IMR-90 (cell line): ENCODE measurements at places on chromosomes 2 and 18. TPM values are rescaled to one million over a fixed set of nuclear protein-coding genes. Genes with fewer than 3 reads are reported as not detected.
A peak's percentile ranks its signal among the peaks of the same experiment; 100 is the strongest.

DNA sequence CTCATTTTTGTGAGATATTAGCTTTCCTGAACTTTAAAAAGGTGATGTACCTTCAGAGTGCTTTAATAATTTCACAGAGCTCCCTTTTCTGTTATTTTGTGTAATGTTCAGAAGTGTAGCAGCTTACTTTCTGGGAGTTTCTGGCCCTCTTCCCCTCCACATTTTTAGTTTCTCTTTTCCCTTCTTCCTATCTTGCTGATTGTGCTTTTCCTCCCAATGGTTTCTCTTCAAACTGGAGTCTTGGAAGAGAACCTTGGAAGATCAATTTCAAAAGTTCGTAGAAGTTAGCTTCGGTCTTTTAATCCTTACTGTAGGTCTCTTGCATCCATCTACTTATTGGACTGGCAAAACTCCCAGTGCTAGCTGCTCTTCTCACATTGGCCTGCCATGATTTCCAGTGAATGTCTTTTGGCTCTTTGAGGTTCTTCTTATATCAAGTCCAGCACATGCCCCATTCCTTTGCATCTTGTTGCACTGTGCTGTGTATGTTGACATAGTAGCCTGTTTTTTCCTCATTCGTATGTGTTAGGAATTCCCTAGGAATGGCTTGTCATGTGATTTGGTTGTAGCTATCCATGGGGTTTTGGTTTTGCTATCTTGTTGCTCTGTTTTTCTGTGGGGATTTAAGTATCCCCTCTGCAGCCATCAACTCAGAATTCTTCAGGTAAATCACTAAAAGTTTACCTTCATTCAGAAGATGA lies 7.8 kb downstream of the CCNT2 start:
- H3K27me3 ChIP-seq = no peaks in the 10 kb centered on the region
- no peak overlapping the region for H3K4me3 ChIP-seq
- peaks cover 5% of the 10 kb centered on the region; the same call in 1 of the 2 replicates for H3K36me3 ChIP-seq
- DNase-seq = peak; percentile 20
- no peak overlapping the region for H3K27ac ChIP-seq

GRCh38 chr2:142880279-142880678 lies 2.8 kb downstream of the KYNU start:
- DNase-seq = peak; percentile 92
- H3K4me3 ChIP-seq = no peak overlapping the region
- H3K36me3 ChIP-seq = peaks cover 1% of the 10 kb centered on the region; the same call in 1 of the 2 replicates
- no peaks in the 10 kb centered on the region; the same call in 1 of the 2 replicates for H3K4me1 ChIP-seq
- no peaks in the 10 kb centered on the region for H3K27me3 ChIP-seq

DNA sequence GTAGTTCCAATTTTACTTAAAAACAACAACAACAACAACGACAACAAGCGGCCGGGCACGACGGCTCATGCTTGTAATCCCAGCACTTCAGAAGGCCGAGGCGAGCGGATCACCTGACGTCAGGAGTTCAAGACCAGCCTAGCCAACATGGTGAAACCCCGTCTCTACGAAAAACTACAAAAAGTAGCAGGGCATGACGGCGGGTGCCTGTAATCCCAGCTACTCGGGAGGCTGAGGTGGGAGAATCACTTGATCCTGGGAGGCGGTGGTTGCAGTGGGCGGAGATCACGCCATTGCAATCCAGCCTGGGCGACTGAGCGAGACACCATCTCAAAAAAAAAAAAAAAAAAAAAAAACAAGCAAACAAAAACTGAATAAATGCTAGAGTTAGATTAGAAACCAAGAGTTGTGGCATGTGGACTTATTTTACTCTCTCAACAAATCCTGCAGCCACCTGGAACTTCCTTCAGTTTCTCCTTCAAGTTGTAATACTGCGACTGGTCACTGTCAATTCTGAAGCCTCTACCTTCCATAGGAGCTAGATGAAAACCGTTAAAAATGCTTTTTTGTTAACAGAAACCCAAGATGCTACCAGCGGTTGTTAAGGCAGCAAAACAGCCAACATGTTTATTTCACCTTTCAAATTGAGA lies 1.3 kb downstream of the ATP5F1A start:
- H3K4me3 ChIP-seq = peak overlapping the region; percentile 91
- peak overlapping the region; percentile 22 for H3K27ac ChIP-seq
- H3K4me1 ChIP-seq = peaks cover 3% of the 10 kb centered on the region
- DNase-seq = no peak
- peaks cover 20% of the 10 kb centered on the region for H3K36me3 ChIP-seq

- H3K27ac ChIP-seq = no peak overlapping the region
- H3K4me3 ChIP-seq = no peak overlapping the region
- no peaks in the 10 kb centered on the region for H3K36me3 ChIP-seq
These were observed 21.6 kb downstream of the GCKR start for GRCh38 chr2:27518113-27518781.

DNA sequence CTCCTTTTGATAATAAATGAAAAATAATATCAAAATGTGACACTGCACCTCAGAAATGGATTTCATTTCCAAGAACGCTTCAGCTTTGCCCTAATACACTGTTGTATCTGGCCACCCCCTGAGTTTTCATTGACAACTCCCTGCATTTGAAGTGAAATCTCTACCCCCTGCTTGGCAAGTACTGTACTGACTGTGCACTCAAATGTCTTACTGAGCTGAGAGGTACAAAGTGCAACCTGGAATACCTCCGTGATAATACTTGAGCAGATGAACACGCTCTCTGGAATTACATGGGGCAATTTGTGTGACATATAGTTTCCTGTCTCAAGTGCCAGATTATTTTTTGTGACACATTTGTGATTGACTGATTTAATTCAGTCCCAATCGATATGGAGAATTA lies 231.1 kb downstream of the LRP1B start:
- DNase-seq = no peak
- no peaks in the 10 kb centered on the region for H3K36me3 ChIP-seq
- H3K27me3 ChIP-seq = no peaks in the 10 kb centered on the region
- no peak overlapping the region for H3K4me3 ChIP-seq
- H3K4me1 ChIP-seq = no peaks in the 10 kb centered on the region
- no peak overlapping the region for H3K27ac ChIP-seq

DNA sequence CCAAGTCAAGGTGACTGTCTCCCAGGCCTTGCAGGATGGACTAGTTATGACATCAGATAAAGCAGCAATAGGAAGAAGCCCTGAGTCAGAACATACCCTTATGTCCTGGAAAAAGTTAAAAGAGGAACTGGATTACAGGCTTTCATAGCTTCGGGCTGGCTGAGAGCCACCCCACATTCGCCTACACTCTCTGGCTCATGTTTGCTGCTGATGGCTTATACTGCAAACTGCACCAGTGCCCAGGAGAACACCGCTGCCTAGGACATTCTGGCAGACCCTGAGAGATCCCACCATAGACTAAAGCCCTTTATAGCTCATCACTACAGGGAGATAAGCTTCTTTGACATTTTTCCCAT lies 20.3 kb downstream of the SLC8A1 start:
- no peak overlapping the region for H3K27ac ChIP-seq
- no peaks in the 10 kb centered on the region for H3K27me3 ChIP-seq
- peak; percentile 88 for DNase-seq
- H3K4me1 ChIP-seq = peaks cover 13% of the 10 kb centered on the region
- no peak overlapping the region for H3K4me3 ChIP-seq

GRCh38 chr18:63311118-63312018 lies 8.2 kb downstream of the BCL2 start:
- DNase-seq = no peak
- no peaks in the 10 kb centered on the region for H3K4me1 ChIP-seq
- no peaks in the 10 kb centered on the region for H3K36me3 ChIP-seq
- H3K27me3 ChIP-seq = peaks cover 4% of the 10 kb centered on the region
- H3K27ac ChIP-seq = no peak overlapping the region
- H3K4me3 ChIP-seq = no peak overlapping the region

GRCh38 chr2:197128126-197128525 lies 182.5 kb downstream of the ANKRD44 start:
- H3K4me1 ChIP-seq = peaks cover 11% of the 10 kb centered on the region
- H3K27ac ChIP-seq = no peak overlapping the region
- no peaks in the 10 kb centered on the region for H3K27me3 ChIP-seq
- DNase-seq = no peak
- H3K36me3 ChIP-seq = no peaks in the 10 kb centered on the region

GRCh38 chr18:76557026-76557575 lies 62.1 kb upstream of the ZNF516 start:
- H3K27ac ChIP-seq = peak overlapping the region; percentile 55; the same call in 1 of the 2 replicates
- H3K36me3 ChIP-seq = no peaks in the 10 kb centered on the region
- H3K4me3 ChIP-seq = no peak overlapping the region
- no peaks in the 10 kb centered on the region for H3K27me3 ChIP-seq
- peak; percentile 76 for DNase-seq
- peaks cover 14% of the 10 kb centered on the region for H3K4me1 ChIP-seq

- H3K27me3 ChIP-seq = peaks cover 29% of the 10 kb centered on the region
- H3K4me1 ChIP-seq = no peaks in the 10 kb centered on the region
- H3K36me3 ChIP-seq = no peaks in the 10 kb centered on the region
- H3K27ac ChIP-seq = no peak overlapping the region
- no peak overlapping the region for H3K4me3 ChIP-seq
These were observed 7.8 kb upstream of the C2orf72 start for GRCh38 chr2:231029563-231029962.

DNA sequence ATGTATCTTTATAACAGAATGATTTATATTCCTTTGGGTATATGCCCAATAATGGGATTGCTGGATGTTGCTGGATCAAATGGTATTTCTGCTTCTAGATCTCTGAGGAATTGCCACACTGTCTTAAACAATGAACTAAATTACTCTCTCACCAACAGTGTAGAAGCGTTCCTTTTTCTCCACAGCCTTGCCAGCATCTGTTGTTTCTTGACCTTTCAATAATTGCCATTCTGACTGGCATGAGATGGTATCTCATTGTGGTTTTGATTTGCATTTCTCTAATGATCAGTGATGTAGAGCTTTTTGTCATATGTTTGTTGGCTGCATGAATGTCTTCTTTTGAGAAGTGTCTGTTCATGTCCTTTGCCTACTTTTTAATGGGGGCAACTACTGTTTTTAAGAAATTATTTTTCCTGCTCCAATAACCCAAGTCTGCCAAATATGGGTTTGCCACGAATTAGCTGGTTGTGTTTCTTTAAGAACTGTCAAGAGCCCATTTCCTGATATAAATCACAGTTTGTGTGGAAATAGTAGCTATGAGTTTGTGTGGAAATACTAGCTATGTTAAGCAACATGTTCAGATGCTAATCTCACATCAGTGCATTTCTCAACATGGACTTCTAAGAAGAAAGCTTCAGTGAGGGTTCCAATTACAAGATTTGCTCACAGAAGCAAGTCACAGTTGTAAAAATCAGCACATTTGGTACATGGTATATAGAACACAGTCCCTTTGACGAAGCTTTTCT lies 259.4 kb downstream of the ANAPC1 start:
- H3K27ac ChIP-seq = no peak overlapping the region; the same call in 1 of the 2 replicates
- H3K36me3 ChIP-seq = no peaks in the 10 kb centered on the region
- DNase-seq = peak; percentile 86

The WBP1 gene
- total RNA-seq = 22.2 and 22.9 TPM in 2 replicates

The NCKAP5 gene
- 3.9 and 5.3 TPM in 2 replicates for total RNA-seq

The PLEK gene
- total RNA-seq = under 0.01 TPM in 1 of 2 replicates, not detected in the other

The KRTCAP3 gene
- total RNA-seq = not detected in 2 replicates

The HOXD4 gene
- not detected in 2 replicates for total RNA-seq

The IL36G gene
- not detected in 2 replicates for total RNA-seq

The MEX3C gene
- 42.8 and 50.9 TPM in 2 replicates for total RNA-seq

The NCK2 gene
- 15.8 and 25.8 TPM in 2 replicates for total RNA-seq
